ENCODE measurements at places on chromosomes 7 and 10.

DNA sequence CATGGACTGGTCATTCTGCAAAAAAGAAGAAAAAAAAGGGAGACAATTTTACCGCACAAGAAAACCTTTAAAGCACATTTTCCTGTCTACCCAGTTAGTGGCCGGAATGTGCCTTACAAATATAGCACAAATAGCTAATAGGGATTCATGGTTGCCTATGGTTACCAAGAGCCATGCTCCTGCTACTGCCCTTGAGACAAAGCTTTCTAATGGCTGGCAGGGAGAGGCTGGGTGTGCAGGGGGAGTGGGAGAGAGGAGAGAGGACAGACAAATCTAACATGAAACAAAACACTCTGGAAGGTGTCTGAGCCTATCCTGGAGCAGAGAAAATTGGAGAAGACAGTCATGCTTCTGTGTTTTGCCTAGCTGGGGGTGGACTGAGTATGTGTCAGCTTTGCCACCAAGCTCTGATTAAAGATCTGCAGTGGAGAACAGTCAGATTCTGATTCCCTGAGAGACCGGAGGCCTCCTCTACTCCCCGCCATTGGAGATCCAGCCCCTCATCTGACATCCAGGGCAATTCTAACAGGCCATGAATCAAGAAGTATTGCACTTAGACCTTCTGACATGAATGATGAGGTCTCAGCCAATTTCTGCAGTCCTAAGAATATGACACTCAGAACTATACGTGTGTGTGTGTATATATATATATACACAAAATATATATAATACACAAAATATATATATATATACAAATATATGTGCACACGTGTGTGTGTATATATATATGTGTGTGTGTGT is 80.2 kb downstream of the PRTFDC1 start:
- no peak for DNase-seq

- no peak for DNase-seq
Observed at GRCh38 chr7:50723173-50723572, 59.5 kb downstream of the GRB10 start.

- no peak for DNase-seq
Observed at GRCh38 chr10:125213541-125214282, 53.3 kb upstream of the CTBP2 start.

DNA sequence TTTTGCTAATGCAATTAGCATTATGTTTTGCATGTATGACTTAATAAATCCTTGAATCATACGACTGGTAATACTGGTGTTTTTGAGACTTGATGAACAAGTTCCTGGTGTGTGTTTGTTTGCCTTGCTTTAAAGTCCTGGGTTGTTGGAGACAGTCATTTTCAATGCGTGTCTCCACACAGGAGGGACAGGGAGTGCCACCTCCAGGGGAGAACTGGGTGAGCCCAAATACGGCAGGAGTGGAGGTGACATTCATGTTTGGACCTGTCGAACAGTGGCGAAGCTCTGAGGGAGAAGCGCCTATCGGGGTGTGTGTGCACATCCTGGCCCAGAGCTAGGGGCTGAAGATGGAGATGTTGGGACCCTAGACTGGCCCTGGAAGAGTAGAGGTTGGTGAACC is 43.8 kb downstream of the DAGLB start:
- DNase-seq = no peak

GRCh38 chr10:6023661-6024333 is 38.4 kb downstream of the IL2RA start:
- no peak for DNase-seq

DNA sequence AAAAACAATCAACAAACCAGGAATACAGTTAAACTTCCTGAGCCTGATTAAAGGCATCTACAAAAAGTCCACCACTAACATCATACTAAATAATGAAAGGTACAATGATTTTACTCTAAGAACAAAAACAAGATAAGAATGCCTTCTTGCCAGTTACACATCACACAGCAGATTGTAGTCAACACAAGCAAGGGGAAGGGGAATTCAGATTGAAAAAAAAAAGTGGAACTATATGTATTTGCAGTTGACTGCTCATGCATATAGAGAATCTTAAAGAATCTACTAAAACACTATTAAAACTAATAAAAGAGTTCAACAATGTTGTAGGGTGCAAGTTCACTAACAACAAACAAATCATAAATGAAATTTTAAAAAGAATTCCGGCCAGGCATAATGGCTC is 28.5 kb downstream of the ZNF33B start:
- DNase-seq = no peak

DNA sequence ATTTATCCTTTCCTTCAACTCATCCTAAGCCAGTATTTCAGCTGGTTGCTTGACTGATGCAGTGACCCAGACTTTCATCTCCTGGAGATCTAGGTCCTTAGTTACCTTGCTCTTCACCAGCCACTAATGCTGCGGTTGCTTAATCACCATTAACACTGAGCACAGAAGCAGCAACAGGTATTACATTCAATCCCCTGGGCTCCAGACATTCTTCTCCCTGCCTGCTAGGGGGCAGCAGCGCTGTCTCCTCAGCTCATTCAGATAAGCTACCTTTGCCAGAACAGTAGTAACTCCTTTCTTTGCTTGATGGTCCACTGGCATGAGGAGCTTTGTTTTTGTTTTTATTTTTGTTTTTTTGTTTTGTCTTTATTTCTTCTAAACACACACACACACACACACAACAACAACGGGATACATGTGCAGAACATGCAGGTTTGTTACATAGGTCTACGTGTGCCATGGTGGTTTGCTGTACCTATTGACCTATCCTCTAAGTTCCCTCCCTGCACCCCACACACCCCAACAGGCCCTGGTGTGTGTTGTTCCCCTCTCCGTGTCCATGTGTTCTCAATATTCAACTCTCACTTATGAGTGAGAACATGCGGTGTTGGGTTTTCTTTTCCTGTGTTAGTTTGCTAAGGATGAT is 1043.2 kb upstream of the C7orf33 start:
- DNase-seq = peak; percentile 17

DNA sequence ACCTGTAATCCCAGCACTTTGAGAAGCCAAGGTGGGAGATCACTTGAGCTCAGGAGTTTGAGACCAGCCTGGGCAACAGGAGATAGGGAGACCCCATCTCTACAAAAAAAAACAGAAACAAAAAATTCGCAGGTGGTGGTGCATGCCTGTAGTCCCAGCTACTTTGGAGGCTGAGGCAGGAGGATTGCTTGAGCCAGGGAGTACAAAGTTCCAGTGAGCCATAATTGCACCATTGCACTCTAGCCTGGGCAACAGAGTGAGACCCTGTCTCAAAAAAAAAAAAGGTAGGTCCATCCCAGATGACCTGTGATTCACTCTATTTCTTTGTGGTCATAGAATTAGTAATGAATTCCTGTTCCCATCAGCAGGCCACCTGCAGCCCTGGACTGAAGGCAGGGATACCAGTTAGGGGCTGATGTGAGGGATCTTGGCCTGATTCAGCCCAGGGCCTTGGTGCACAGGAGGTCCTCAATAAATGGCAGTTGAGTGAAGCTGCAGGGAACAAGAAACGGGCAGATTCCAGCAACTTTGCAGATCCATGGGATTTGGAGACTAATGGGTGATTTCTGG is at the start of gene MYH16:
Gene MYH16 (plus strand): TSS at position 364 of the 570 bp plus-strand sequence.
- DNase-seq = no peak

GRCh38 chr10:95579835-95580535 is 18.8 kb upstream of the SORBS1 start:
- no peak for DNase-seq

DNA sequence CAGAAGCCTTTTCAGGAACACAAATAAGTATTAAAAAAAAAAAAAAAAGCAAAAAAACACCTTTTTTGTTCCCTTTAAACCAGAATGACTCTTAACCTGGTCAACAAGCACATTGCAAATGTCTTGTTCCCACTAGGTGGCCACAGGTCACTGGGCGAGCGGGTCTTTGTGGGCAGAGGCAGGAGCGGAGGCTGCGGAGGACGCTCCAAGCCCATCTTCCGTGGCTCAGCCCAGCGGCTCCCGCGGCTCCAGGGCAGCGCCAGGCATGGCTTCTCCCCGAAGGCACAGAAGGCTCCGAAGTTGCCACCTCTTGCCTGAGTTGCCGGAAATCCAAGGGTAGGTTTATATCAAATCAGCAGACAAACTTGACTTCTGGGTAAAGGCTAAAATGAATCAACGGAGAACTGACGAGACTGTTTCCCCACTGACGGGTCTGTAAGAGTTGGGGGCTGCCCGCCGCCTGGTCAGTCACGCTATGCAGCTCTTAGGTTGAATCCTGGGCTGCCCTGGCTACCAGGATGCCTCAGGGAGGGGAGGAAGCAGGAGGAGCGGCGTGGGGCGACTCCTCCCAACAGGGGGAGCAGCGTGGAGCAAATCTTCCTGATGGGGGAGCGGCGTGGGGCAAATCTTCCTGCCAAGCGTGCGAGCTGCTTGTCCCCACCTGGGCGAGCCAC is 144.5 kb downstream of the PTPRN2 start:
- no peak for DNase-seq

DNA sequence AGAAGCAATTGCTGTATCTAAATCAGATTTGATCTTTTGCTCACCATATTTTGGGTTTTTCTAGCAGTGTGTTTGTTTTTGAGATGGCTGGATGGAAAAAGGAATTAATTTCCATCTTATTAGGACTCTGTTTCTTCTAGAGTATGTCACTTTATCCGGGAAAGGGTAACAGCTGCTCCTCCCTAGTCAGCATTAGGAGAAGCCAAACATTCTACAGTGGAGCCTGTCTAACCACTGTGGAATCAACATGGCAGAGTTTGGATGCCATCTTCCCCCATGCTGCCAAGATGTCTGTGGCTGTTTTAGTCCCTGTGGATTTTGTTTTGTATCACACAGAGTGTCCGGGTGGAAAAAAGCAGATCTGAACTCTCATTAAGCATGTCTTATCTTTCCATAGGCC is 16.0 kb upstream of the LMOD2 start:
- no peak for DNase-seq

GRCh38 chr10:75438275-75438674 is 6.9 kb downstream of the LRMDA start:
- no peak for DNase-seq

DNA sequence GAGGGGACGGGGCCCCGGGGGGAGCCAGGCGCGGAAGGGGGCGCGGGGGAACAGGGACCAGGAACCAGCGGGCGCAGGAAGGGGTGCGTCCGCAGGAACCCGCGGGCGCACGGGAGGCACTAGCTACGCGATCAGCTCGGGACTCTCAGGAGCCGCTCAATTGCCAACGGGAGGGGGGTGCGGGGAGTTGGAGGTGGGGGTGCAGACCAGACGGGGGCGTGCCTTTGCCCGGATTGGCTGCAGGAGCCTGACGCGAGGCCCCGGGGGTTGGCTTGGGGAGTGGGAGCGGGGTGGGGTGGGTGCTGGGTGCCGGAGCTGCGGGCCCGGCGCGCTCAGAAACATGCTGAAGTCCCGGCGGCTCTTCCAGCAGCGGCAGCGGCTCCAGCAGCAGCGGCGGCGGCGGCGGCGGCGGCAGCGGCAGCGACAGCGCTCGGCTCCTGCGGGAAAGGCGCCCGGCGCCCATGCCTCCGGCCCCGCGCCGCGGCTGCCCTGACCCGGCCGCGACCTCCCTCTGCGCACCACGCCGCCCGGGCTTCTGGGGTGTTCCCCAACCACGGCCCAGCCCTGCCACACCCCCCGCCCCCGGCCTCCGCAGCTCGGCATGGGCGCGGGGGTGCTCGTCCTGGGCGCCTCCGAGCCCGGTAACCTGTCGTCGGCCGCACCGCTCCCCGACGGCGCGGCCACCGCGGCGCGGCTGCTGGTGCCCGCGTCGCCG is at the start of gene ADRB1:
Gene ADRB1 (plus strand): TSS at position 335 of the 715 bp plus-strand sequence. CDS start 267 bp downstream, at position 602.
- DNase-seq = peak; percentile 43

- no peak for DNase-seq
Observed at GRCh38 chr7:122764020-122764419, 61.3 kb upstream of the RNF148 start.

DNA sequence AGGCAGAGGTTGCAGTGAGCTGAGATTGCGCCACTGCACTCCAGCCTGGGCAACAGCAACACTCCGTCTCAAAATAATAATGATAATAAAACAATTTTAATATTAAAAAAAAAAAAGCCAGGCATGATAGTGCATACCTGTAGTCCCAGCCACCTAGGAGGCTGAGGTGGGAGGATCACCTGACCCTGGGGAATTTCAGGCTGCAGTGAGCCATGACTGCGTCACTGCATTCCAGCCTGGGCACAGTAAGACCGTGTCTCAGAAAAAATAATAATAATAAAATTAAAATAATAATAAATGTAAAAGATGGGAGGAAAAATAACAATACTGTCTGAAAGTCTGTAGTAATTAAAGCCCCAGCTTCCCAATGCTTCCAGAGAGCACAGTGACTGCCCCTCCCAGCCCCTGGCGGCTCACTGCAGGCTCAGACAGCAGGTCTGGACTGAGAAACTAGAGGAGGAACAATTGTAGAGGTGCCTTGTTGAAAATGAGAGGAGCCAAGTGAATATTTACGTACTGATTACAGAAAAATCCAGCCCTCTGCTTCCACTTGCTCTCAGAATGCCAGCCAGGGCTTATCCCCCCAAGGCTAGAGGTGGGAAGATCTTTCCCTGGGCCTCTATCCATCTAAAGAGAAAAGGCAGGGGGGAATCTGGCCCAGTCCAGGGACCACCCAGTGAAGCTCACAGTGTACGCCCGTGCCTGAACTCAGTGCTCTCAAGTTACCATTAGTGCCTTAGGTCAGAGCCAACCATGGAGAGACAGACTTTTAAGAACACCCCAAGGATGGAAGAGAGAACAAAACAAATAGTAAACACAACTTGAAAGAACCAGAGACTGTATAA is 112.8 kb downstream of the PARD3 start:
- no peak for DNase-seq

DNA sequence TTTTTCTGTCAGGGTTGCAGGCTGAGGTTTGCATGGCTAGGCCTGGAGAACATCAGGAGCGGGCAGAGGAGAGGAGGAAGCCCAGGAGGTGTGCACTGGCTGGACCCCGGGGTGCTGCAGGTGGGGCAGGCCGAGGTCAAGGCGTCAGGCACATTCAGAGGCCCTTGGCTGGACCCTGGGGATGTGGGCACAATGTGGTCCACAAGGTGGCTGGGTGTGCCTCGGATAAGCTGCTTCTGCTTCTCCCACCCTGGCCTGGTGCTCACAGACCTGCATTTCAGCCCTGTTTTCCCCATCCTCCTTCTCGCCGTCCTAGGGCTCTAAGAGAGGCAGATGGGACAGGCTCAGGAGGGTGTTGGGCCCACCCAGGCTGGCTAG is 108.2 kb downstream of the ADCY1 start:
- DNase-seq = no peak

- DNase-seq = no peak
Observed at GRCh38 chr7:77466450-77466849, 50.3 kb upstream of the GSAP start.
